Right cardiac atrium (tissue), 5 donors: ENCODE measurements at places on chromosomes 6 and 20. TPM values are rescaled to one million over a fixed set of nuclear protein-coding genes. Genes with fewer than 3 reads are reported as not detected.

DNA sequence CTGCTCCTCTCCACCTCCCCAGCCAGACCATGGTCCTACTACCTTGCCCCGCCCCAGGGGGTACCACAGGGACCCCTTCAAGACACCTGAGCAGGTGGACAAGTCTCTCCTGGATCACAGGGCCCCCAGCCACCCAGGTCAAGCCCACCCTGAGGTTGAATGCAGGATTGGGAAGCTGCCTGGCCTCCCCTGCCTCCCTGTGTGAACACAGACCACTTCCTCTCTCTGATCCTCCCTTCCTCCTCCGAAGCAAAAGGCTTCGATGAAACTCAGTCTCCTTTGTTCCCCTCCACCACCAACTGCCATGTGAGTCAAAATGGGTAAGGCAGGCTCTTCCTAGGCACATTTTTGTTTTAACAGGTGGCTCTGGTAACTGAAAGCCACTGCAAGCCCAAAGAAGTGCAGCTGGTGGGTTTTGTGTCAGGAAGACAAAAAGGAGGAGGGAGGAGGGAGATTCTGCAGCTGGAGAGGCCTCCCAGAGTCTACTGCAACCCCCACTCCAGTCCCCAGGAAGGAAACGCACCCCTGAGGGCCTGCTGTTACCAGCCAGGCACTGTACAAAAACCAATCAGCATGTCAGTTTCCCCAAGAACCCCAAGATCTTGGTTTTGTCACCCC is 5.4 kb downstream of the ADA start:
- no peak for DNase-seq

The LY6G6C gene
- not detected for total RNA-seq

DNA sequence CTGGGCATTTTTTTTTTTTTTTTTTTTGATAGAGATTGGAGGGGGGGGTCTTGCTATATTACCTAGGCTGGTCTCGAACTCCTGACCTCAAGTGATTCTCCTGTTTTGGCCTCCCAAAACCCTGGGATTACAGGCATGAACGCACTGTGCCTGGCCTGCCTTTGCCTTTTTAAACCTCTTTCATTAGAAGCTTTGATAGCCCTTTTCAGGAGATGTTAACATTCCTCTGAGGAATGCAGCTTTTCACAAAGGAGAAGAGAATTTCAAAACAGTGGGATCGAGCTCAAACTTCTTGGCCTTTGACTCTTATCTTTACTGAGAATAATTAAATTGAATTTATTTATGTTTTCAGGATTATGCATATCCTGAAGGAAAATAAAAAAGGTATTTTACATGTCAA is 31.3 kb downstream of the SLC26A8 start:
- no peak for DNase-seq

DNA sequence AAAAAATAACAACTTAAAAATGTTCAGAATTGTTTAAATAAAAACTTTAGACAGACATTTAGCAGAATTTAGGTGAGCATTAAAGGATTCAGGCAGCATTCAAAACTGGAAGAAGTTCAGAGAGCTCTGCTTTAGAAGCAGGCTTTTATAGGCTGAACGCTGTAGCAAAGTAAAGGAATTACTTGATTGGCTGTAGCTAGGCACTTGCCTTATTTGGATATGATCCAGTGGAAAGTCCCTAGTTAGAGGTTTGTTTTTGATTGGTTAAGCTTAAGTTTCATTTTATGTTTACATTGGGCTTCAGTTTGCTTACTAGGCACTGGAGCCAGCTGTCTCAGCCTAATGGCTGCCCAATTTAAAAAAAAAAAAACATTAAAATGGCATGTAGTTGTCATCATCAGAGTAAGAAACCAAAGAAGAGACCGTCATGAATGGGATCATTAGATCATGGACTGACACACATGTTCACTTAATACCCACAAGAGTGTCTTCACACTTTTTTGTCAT is 65.1 kb downstream of the CBFA2T2 start:
- no peak for DNase-seq

DNA sequence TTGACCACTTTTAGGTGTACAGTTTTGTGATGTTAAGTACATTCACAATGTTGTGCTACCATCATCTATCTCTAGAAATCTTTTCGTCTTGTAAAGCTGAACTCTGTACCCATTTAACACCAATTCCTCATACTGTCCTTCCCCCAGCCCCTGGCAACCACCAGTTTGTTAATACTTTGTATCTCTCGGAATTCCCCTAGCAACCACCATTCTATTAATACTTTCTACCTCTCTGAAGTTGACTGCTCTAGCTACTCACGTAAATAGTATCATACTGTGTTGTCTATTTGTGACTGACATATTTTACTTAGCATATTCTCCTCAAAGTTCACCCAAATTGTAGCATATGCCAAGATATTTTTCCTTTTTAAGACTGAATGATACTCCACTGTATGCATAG is 82.3 kb upstream of the CLDN20 start:
- no peak for DNase-seq

GRCh38 chr6:52162940-52163908 is 23.0 kb upstream of the IL17A start:
- DNase-seq: no peak

The OR2H2 gene
- not detected for total RNA-seq

DNA sequence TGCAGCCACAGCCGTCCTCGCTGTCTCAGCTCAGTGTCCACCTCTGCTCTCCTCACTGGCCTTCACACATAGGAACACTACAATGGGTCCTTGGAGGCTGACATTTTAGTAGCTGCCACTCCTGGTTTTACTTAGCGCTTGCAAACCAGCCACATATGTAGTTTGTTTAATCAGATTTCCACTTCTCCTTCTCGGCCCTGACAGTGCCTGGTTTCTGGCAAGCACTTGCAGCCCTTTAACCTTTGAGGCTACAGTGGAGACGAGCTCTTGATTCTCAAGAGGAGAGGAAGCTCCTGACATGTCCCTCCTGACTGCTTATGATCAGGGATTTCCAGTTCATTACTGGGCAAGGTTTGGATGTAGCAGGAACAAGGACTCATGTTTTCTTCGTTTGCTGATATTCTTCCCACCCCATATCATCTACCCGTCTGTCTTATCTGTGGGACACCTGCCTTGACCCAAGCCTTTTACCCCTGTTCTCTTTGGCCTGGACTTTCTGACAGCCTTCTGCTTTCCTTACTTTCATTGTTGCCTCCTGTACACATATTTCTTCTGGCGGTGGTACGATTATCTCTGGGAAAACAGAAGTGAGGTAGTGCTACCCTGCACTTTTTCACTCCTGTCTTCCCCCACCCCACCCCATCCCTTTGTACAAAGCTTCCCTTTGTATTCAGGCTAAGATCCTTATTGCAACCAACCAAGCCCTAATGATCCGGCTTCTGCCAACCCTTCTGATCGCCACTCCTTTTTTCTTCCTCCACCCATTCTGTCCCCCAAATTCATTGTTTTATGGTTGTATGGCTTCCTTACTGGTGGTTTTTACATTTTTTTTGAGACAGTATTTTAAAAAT is 31.2 kb downstream of the CEP43 start:
- no peak for DNase-seq

The KIZ gene
- total RNA-seq: 18.3 TPM

GRCh38 chr6:33288141-33288920 is 708 bp downstream of the WDR46 start:
- DNase-seq: peak; percentile 57

- DNase-seq: no peak
Observed at GRCh38 chr6:978937-979685, 286.2 kb upstream of the EXOC2 start.

DNA sequence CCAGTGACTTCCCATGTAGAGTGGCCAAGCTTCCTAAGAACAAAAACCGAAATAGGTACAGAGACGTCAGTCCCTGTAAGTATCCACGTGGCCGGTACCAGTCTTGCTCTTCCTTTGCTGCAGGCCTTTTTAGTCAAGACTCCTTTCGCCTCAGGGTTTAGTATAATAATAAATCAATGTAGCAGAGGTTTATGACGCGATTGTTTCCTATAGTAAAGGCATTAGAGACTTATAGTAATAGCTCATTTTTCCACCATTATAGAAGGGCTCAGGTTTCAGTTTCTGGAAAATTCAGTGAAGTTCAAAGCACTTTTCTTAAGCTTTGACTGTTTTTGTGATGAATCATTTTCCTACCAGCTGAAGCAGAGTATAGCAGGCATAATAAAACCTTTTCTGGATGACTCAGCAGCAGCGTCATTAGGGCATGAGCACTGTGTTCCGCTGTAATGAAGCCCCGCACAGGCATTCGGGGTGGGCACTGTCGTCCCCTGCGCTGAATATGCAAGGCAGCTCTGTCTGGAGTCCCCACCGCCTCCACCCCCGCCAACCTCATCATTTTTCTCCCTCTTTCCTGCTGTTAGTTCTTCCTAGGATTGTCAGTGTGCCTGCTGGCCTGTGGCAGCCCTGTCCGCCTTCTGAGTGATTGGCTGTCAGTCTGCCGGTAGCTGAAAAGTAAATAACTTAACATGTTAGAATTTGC is 51.3 kb downstream of the PTPN1 start:
- DNase-seq: no peak

DNA sequence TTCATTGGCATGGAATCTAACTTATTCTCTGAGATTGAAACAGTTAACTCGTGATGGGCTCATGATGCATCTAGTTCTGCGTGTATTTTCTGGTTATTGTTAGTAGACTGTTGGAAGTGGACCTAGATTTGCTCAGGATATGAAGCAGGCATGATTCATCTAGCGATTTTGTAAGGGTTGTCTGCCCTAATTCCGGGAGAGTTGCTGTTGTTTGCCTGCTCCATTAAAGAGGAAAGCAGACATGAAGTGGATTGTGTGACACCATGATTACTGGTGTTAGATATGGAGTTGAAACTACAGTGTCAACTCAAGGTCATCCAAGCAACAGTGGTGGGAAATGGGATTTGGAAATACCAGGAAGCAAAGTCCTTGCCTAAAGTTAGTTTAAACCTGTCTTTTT is 41.0 kb downstream of the SOX4 start:
- no peak for DNase-seq

GRCh38 chr6:13524801-13525508 is 37.6 kb upstream of the GFOD1 start:
- DNase-seq: no peak

The DPPA5 gene
- total RNA-seq: not detected

The HRH3 gene
- not detected for total RNA-seq

GRCh38 chr6:169162752-169163407 is 90.8 kb downstream of the THBS2 start:
- DNase-seq: no peak

GRCh38 chr6:321158-321438 is 28.8 kb downstream of the DUSP22 start:
- DNase-seq: no peak

GRCh38 chr6:144315226-144315980 is 30.3 kb downstream of the UTRN start:
- no peak for DNase-seq

DNA sequence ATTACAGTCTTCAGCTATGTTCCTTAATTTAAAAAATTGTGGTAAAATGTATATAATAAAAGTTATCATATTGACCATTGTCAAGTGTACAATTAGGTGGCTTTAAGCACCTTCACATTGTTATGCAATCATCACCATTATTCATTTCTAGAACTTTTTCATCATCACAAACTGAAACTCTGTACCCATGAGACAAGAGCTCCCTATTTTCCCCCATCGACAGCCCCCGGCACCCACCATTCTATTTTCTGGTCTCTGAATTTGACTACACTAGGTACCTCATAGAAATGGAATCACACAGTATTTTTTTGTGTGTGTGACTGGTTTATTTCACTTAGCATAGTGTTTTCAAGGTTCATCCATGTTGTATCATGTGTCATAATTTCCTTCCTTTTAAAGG is 39.7 kb upstream of the FYN start:
- DNase-seq: no peak

DNA sequence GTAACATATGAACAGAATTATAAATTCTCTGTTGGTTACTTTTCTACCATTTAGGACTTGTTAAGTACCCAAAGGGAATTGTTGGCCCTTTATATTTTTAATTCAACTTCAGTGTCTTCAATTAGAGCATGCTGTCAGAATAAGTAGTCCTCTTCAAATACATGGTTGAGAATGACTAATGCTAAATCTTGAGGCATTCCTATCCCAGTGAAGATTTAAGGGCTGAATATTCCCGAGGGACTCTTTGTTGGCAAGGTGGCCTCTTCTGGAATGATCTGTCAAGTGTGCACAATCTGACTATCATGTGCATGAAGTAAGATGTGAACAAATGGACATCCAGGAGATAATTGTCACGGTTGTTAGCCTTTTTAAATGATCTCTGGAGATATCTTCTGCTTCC is 421.7 kb downstream of the BMP2 start:
- DNase-seq: no peak

- DNase-seq: no peak
Observed at GRCh38 chr20:16381444-16381843, 191.8 kb downstream of the KIF16B start.

The STK38 gene
- total RNA-seq: 22.3 TPM

GRCh38 chr20:38383147-38383546 is 36.9 kb downstream of the LBP start:
- no peak for DNase-seq

DNA sequence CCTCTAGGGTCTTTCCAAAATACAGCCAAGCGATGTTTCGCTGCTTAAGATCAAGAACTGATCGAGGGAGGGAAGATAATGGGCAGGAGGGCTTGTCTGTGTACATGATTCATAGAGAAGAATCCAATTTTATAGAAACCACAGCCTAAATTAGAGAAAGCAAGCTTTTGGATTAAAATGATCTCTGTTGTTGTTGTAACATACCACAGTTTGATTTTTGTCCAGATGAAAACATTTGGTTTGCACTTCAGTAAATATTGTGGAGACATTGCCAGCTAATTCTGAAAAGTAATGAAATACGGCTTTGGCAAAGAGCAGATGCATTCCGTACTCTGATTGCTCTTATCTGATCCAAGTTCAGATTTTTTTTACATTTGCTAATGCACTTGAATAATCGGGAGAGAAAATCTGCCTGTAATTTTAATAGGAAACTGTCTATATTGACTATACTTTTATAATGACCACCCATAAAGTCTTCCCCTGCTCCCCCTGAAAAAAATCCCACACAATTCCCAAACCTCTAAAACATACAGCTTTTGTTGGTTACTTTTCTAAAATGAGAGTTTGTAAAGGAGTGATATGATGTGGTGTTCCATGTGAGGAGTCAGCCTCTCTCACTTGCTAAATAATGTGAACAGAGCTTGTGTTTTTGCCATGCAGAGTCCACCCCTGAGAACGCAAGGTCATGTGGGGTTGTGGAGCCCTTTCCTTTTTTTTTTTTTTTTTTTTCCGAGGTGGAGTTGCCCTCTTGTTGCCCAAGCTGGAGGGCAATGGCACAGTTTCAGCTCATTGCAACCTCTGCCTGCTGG is 199.9 kb downstream of the DTNBP1 start:
- no peak for DNase-seq

- DNase-seq: peak; percentile 84
Observed at GRCh38 chr6:158654498-158654897, 4.6 kb downstream of the SYTL3 start.

The ZBTB9 gene
- 4.9 TPM for total RNA-seq

The PRKN gene
- total RNA-seq: 20.2 TPM

DNA sequence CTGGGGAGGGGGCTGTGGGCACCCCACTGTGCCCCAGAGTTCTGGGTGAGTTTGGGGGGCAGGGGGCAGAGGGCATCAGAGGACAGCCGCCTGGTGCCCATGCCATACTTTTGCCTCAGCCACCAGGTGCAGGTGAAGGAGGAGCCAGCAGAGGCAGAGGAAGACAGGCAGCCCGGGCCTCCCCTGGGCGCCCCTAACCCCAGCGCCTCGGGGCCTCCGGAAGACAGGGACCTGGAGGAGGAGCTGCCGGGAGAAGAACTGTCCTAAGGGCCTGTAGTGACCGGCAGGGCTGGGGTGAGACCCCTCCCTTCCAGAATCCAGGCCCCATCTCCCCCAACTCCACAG is 39.6 kb upstream of the MDFI start:
- no peak for DNase-seq

The C6orf141 gene
- 0.44 TPM for total RNA-seq

The BTNL2 gene
- not detected for total RNA-seq

- DNase-seq: no peak
Observed at GRCh38 chr6:137651591-137652335, 157.6 kb upstream of the OLIG3 start.
